ENCODE measurements at places on chromosomes 5 and 9.

DNA sequence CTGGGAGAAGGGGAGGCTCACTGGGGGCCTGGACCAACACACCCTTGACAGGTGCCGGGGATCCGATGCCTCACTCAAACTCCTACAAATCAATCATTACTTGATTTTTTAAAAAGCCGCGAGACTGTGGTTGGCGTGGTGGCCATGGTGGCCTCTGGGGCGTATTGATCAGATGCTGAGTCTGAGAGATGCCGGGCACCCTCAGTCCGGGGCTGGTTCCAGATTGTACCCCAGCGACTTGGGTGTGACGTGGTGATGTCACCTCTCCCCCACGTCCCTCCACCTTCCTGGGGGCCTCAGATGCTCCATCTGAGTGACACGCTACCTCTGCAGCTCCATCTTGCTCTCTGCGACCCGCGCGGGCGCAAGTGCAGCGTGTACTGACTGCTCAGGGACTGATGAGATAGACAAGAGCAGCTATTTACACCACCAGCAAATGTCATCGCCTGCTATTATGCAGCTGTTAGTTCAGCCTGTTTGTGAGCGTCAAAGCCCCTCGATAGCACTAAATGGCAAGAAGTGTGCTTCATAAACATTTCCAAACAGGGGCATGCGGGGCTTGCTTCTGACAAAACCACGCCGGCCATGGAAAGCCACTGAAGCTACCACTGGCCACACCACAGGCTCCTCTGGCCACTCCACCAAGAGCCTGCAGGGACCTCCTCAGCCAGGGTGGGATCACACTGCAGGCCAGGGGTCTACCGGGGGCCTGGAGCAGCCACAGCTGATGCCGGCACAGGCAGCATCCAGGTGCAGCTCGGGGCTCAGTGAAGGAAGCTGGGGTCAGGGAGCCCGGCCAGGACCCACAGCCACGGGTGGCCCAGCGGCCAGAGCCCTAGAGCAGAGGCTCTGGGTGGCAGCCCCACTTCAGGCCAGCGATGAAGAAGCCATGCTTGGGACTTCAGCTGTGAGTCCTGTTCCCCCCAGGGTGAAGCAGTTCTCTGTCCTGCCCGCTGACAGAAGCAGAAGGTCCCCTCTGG, 50.1 kb downstream of the SLC6A3 start:
- DNase-seq = no peak

GRCh38 chr5:124972703-124973102, 226.3 kb upstream of the ZNF608 start:
- no peak for DNase-seq

- no peak for DNase-seq
Observed at GRCh38 chr5:54093081-54093492, 217.3 kb downstream of the ARL15 start.

GRCh38 chr5:54869691-54870090, 115.7 kb downstream of the ESM1 start:
- no peak for DNase-seq

DNA sequence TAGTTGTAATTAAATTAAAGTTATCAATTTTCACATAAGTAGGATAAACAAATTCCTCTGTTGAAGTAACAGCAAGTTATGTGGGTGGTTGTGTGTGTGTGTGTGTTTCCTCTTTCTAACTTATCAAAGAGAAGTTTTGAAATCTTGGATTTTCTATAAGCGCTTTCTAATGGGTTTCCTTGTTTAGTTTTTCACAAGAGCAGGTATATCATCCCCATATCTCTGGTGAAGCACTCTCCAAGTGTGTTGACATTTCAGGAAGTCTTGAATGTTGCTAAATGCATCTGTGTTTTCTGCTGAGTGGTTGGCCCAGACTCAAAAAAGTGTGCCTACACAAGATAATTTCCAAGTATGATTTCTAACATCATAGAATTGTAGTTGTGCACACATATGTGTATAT, 43.3 kb downstream of the PRDM6 start:
- no peak for DNase-seq
